ENCODE measurements at places on chromosomes 16 and 17.

DNA sequence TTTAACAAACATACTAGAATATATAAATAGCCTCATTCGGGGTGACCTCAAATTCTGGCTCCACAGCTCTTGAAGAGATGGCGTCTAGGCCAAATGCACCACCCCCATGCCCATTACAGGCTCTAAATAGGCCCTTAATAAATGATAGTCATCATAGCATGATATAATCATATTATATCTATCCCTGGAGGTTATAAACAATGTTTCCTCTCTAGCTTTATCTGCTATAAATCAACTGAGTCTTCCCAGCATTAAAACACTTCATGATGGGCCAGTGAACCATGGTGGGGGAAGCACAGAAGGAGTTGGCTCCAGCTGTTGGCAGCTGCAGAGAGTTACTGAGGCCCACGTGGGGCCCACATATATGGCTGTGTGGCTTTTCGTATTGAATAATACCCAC is 214.9 kb upstream of the MPHOSPH6 start:
- DNase-seq: no peak

DNA sequence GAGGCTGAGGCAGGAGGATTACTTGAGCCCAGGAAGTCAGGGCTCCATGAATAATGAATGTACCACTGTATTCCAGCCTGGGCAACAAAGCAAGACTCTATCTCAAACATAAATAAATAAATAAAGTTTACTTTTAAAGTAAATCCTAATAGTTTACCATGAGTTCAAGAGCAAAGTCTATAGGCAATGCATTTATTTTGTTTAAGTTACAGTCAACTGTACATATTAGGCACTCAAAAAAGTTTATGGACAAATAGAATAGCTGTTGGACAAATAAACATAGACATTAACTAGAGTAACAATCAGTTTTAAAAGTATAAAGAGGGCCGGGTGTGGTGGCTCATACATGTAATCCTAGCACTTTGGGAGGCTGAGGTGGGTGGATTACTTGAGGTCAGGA is 3.7 kb upstream of the AARSD1 start:
- DNase-seq: no peak

GRCh38 chr17:73420897-73421296 is 109.1 kb upstream of the CDC42EP4 start:
- DNase-seq: no peak

DNA sequence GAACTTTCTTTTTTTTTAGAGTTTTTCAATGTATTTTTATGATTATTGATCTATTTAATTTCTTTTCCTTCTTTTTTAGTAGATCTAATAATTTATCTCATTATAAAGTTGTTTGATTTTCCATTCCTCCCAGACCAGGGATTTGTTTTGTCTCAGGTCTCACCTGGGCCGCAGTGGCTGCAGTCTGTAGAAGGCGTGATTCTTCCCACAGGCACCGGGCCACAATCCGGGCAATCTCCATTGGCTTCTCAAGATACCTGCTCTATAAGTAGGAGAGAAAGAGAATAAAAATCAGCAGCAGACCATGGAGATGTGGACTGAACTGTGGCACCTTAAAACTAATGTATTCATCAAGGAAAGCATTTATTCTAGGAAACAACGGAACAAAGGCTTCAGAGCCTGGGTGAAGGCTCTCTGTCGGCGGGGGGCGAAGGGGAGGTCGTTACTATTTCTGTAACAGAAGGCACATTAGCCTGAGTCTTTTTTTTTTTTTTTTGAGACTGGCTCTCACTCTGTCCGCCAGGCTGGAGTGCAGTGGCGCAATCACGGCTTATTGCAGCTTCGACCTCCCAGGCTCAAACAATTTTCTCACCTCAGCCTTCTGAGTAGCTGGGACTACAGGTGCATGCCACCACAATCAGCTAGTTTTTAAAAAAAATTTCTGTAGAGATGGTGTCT is 42.7 kb downstream of the STAT3 start:
- no peak for DNase-seq

GRCh38 chr17:75516619-75517296 is 430 bp downstream of the TSEN54 start:
- DNase-seq: no peak

DNA sequence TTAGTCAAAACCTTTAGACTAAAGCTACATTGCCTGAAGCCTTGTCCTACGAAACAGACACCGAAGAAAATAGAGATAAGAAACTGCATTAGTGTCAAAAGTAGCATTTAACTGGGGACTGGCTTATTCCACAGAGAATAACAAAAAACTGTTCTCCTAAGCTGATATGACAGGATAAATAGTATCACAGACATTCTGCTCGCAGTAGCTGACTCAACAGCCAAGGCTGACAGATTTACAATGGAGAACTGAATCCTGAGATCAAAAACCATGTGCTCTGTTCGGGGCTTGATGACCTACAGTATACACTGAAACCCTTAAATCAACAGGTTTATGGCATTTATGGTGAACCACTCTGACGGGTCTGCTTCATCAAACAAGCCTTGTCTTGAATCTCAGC is 25.5 kb downstream of the ADAMTS18 start:
- no peak for DNase-seq

DNA sequence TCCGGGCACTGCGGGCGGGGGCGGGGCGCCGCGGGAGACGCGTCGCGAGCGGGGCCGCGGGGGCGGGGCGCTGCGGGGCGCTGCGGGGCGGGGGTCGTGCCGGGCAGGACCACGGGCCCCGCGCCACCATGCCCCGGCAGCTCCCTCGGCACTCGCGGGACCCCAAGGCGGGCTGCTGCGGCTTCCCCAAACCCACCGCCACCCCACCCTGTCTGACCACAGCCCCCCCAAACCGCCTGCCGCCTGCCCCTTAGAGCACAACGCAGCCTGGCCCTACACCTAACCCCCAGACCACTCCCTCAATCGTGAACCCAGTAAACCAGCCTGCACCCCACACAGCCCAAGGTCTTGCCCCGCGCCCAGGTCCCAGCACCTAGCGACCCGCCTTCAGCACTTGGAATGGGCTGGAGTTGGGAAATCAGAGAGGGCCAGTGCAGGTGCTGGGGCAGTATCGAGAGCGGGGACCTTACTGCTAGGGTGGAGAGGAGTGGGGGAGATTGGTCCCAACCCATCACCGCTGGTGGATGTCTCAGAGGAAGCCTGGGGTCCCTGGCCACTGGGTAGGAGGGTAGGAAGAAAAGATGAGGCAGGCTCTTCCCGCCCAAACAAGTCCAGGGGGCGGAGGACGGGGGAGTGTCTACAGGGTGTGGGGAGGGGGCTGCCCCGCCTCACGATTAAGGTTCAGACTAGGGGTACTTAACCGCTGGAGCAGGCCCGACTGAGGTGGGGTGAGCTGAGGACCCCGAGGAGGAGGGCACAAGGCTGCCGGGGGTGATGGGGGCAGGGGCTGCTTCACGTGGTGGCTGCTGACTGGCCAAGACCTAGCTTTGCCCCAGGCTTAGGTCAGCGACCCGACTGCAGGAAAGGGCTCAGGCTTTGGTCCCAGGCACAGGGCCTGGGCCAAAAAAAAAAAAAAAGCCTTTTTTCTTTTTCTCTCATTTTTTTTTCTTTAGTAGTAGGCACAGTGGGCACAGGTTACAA is 539 bp upstream of the VAMP2 start:
- no peak for DNase-seq

DNA sequence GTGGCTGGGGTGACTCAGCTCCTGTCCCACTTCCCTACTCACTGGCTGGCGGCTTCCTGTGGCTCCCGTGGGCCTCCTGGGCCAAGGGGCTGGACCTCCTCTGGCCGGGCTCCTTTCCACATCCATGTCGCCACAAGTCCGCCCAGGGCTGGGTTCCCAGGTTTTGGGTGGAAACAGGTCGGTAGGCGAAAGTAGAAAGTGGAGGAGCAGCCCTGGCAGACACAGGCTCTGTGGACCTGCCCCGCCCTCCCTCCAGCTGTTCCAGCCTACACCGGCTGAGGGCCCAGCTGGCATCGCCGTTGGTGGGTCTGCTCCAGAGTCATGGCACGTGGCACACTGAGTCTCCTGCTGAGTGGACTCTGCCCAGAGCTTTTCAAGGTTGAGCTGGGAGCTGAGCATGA is 28.7 kb downstream of the GSE1 start:
- DNase-seq: no peak

- no peak for DNase-seq
Observed at GRCh38 chr16:55391760-55392375, 67.9 kb downstream of the IRX6 start.

- no peak for DNase-seq
Observed at GRCh38 chr17:732902-733720, 715 bp downstream of the TLCD3A start.

Measured in NCI-H2081 treated with DMSO at 0.1 percent for 48 hours (cell line).